ENCODE measurements at places on chromosomes 2 and 18. TPM values are rescaled to one million over a fixed set of nuclear protein-coding genes. Genes with fewer than 3 reads are reported as not detected.

DNA sequence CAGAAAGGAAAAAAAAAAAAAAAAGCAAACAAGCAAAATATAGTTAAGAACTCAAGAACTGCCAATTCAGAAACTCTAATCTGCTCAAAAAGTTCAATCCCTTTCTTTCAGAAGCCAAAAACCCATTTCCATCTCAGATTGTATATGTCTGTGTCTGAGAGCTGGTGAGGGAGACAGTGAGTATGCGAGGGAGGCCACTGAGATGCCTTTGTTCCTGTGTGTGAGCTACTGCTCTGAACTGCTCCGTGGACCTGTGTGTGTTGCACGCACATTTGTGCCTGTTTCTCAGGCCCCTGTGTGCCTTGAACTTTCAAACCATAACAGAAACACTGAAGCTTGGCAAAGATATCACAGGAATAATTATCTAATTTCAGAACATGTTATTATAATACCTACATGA, 2.5 kb upstream of the PKDCC start:
- DNase-seq, result no peak

- DNase-seq, result no peak
Measured at GRCh38 chr2:215361211-215361875, 49.5 kb downstream of the ATIC start.

DNA sequence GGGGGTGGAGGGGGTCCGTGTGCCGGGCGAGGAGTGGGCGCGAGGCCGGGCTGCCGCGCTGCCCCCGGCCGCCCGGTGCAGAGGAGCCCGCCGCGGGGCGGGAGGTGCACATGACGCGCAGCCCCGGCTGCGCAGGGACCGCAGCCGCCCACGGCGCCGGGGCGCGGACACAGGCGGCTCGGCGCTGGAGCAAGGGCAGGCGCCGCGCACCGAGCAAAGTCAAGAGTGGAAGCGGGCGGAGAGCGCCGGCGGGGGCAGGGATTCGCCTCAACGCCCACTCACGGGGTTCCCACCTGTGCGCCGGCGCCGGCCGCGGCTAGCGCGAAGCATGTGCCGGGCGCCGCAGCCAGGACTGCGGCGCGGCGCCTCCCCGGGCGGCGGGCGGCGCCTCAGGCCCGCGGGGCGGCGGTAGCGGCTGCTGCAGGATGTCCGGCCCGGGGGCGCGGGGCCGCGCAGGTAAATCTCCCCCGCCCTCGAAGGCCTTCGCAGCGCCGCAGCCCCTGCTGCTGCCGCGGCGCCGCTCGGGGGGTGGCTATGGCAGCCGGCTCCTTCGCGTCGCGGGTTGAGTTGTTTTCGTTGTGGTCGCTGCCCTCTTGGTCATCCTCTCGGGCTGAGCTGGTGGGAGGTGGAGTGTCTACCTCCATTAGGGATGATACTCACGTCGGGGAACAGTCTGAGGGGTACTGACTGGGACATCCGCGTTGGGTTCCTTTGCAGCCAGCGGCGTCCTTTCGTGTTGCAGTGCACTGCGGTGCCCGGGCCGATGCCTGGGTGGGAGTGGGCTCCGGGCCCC, 216.3 kb upstream of the DTNA start:
- peak; percentile 31 for DNase-seq

KCNIP3 gene
- total RNA-seq, result 4.6 TPM

PRKAG3 gene
- total RNA-seq, result 0.14 TPM
